ENCODE measurements at places on chromosomes 12 and 14. TPM values are rescaled to one million over a fixed set of nuclear protein-coding genes. Genes with fewer than 3 reads are reported as not detected.
A peak's percentile ranks its signal among the peaks of the same experiment; 100 is the strongest.

FSCB gene
- not detected for polyA plus RNA-seq

FOXA1 gene
- 0.85 TPM for polyA plus RNA-seq

SLCO1B1 gene
- polyA plus RNA-seq, result not detected

KRT82 gene
- not detected for polyA plus RNA-seq

IRAK4 gene
- polyA plus RNA-seq, result 8.7 TPM

GARIN6 gene
- not detected for polyA plus RNA-seq

TSPAN11 gene
- not detected for polyA plus RNA-seq

PRIMA1 gene
- polyA plus RNA-seq, result not detected

SYCP3 gene
- polyA plus RNA-seq, result 0.13 TPM

GPD1 gene
- 0.22 TPM for polyA plus RNA-seq

TESPA1 gene
- polyA plus RNA-seq, result not detected

JPH4 gene
- 0.03 TPM for polyA plus RNA-seq

DNA sequence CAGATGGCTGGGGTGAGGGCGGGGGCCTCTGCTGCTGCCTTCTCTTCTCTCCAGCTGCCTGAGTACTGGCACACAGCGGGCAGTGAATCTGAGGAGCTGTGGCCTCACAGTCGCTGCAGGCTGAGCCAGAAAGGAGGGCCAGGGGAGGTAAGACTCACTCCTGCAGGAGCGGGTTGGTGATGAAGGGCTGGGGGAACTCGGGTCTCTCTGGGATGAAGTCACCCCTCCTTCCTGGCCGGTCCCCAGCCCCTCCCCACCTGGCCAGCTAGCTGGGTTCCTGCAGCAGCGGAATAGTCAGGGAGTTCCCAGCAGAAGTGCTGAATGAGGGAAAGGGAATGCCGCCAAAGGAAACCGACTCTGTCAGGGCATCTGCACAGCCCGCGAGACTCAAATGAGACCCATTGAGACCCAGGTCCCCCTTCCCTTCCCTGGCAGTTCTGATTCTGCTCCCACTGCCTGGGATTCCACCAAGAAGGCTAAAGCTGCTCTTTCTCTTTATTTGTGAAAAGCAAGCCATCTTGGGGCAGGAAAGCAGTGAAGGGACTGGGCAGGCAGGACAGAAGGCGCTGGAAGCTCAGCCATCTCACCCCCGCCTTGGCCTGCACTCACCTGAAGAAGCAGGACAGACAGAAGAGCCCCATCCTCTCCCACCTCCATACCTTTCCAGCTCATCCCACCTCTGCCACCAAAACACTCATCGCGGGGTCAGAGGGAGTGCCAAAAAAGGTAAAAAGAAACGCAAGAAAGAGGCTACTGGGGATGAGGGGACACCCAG is 5.3 kb downstream of the NGB start:
- no peak overlapping the region for H3K4me3 ChIP-seq
- H3K27me3 ChIP-seq, result peaks cover 31% of the 10 kb centered on the region

GRCh38 chr12:67893022-67893580 is 96.1 kb upstream of the IFNG-AS1 start:
- no peak overlapping the region for H3K4me3 ChIP-seq
- H3K27ac ChIP-seq, result no peak overlapping the region
- H3K27me3 ChIP-seq, result no peaks in the 10 kb centered on the region
- H3K36me3 ChIP-seq, result no peaks in the 10 kb centered on the region
- DNase-seq, result no peak
- H3K4me1 ChIP-seq, result no peaks in the 10 kb centered on the region

DNA sequence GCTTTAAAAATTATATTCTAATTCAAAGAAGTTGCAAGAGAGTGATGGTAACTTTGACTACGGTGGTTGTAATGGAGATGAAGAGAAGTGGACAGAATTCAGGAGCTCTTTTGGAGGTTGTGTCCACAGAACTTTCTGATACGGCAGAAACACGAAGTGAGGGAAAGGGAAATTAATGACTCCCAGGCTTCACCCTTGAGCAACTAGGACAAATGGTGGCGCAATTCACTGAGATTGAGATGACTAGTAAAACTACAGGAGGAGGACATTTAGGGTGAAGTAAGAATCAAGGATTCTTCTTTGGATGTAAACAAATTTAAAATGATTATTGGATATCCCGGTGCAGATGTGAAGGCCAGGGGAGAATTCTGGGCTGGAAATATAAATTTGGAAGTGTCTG is 212.6 kb downstream of the PTPRO start:
- no peak overlapping the region for H3K27ac ChIP-seq
- no peaks in the 10 kb centered on the region for H3K36me3 ChIP-seq
- H3K27me3 ChIP-seq, result no peaks in the 10 kb centered on the region
- DNase-seq, result no peak
- peaks cover 7% of the 10 kb centered on the region for H3K4me1 ChIP-seq

DNA sequence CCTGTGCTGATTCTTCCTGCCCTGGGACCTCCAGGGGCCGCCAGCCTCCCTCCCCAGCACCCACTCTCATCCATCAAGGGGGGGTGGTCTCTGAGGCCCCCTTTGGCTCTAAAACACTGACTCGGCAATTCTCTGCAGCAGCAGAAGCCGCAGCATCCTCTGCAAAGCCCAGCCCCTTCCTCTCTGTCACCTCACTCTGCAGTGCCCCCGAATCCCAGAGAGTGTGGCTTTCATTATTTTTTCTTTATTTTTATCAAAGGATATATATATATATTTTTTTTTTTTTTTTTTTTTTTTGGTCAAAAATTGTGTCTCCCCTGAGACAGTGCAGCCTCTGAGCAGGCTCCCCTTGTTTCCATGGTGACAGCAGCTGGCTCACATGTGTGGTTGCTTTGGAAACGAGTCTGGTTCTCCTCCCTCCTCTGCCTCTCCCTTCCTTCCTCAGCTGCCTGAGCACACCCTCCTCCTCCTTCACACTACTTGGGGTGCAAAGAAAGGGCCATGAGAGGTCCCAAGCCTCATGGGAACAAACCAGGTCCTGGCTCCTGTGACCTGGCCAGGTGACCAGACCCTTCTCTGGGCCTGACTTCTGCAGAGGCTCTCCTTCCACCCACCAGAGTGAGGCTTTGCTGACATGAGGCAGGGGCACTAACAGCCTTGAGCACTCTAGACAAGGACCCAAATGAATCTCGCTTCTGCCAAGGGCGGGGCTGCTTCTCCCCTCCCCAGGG is 100.5 kb downstream of the LRRC74A start:
- peaks cover 39% of the 10 kb centered on the region for H3K4me1 ChIP-seq
- DNase-seq, result no peak
- no peaks in the 10 kb centered on the region for H3K27me3 ChIP-seq

DNA sequence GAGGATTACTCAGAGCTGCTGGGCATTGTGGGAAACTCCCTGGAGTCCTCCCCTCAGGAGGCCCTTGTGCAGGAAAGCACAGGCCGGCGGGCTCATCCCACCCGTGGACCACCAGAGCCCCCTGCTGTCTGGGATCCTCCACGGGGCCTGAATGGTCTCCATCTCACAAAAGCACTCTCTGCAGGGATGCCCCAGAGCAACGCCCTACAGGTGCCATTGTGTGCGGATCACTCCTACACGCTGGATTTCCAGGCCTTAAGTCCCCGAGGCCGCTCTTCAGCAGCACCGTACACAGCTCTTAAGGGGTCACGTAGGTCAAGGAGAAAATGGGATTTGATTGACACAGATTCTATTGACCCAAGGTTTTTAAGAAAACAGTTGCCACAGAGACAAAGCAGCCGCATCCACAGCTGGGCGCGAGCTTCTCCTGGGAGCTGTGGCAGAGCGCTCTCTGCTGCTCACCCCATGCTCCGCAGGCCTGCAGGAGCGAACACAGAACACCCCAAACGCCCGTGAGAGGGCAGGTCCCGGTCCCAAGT is 36.7 kb upstream of the RIMBP2 start:
- H3K4me1 ChIP-seq, result peaks cover 2% of the 10 kb centered on the region
- no peak for DNase-seq
- no peak overlapping the region for H3K27ac ChIP-seq

- no peak overlapping the region for H3K4me3 ChIP-seq
- no peak overlapping the region for H3K27ac ChIP-seq
- DNase-seq, result no peak
- H3K27me3 ChIP-seq, result no peaks in the 10 kb centered on the region
Observed at GRCh38 chr12:119044094-119044493, 62.8 kb downstream of the SRRM4 start.

- H3K36me3 ChIP-seq, result no peaks in the 10 kb centered on the region
- no peaks in the 10 kb centered on the region for H3K27me3 ChIP-seq
- DNase-seq, result no peak
- peaks cover 52% of the 10 kb centered on the region for H3K4me1 ChIP-seq
- peak overlapping the region; percentile 61 for H3K27ac ChIP-seq
Observed at GRCh38 chr12:53232646-53233461, 845 bp upstream of the RARG start.

- DNase-seq, result no peak
- peaks cover 6% of the 10 kb centered on the region for H3K4me1 ChIP-seq
- H3K27me3 ChIP-seq, result no peaks in the 10 kb centered on the region
- no peak overlapping the region for H3K27ac ChIP-seq
- H3K4me3 ChIP-seq, result no peak overlapping the region
Observed at GRCh38 chr12:90622431-90622830, 332.5 kb downstream of the CCER1 start.

- H3K27ac ChIP-seq, result no peak overlapping the region
- peaks cover 1% of the 10 kb centered on the region for H3K27me3 ChIP-seq
- H3K4me3 ChIP-seq, result no peak overlapping the region
- no peaks in the 10 kb centered on the region for H3K36me3 ChIP-seq
Observed at GRCh38 chr14:59863806-59864525, 6.6 kb downstream of the RTN1 start.

GRCh38 chr12:51635346-51635745 is 44.3 kb downstream of the SCN8A start:
- DNase-seq, result no peak
- no peak overlapping the region for H3K4me3 ChIP-seq
- no peak overlapping the region for H3K27ac ChIP-seq
- no peaks in the 10 kb centered on the region for H3K36me3 ChIP-seq
- H3K4me1 ChIP-seq, result peaks cover 47% of the 10 kb centered on the region
- H3K27me3 ChIP-seq, result no peaks in the 10 kb centered on the region

- no peak overlapping the region for H3K27ac ChIP-seq
- no peaks in the 10 kb centered on the region for H3K36me3 ChIP-seq
- H3K27me3 ChIP-seq, result no peaks in the 10 kb centered on the region
- H3K4me3 ChIP-seq, result no peak overlapping the region
Observed at GRCh38 chr12:718756-719102, 33.6 kb upstream of the WNK1 start.

DNA sequence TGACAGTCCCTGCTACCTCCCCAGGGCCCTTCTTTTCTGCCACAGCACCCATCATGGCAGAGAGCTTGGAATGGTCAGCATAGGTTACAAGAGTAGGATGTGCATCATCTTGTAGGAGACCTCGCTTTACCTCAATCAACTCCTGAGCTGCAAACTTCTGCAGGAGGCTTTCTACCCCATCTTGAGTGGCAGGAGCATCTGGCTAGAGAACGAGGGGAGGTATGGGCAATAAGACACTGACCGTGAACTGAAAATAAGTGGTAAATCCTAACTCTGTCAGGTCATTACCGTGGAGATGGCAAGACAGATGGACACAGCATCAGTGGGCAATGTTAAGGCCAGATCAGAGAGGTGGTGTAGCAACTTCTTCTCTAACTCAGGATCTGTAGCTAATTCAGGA is 7.8 kb downstream of the METTL3 start:
- H3K4me1 ChIP-seq, result no peaks in the 10 kb centered on the region
- H3K27ac ChIP-seq, result no peak overlapping the region
- DNase-seq, result no peak
- no peak overlapping the region for H3K4me3 ChIP-seq
- peaks cover 22% of the 10 kb centered on the region for H3K36me3 ChIP-seq
- H3K27me3 ChIP-seq, result no peaks in the 10 kb centered on the region

GRCh38 chr12:5292651-5293050 is 139.3 kb upstream of the NTF3 start:
- H3K4me1 ChIP-seq, result peaks cover 5% of the 10 kb centered on the region
- no peak for DNase-seq
- no peak overlapping the region for H3K27ac ChIP-seq
- no peak overlapping the region for H3K4me3 ChIP-seq
- H3K36me3 ChIP-seq, result no peaks in the 10 kb centered on the region

- no peak overlapping the region for H3K27ac ChIP-seq
- no peak overlapping the region for H3K4me3 ChIP-seq
- H3K36me3 ChIP-seq, result no peaks in the 10 kb centered on the region
- peaks cover 6% of the 10 kb centered on the region for H3K4me1 ChIP-seq
- no peaks in the 10 kb centered on the region for H3K27me3 ChIP-seq
Observed at GRCh38 chr12:124046456-124046740, 73.4 kb downstream of the ZNF664 start.

GRCh38 chr14:38948171-38948570 is 154.9 kb downstream of the SEC23A start:
- no peaks in the 10 kb centered on the region for H3K36me3 ChIP-seq
- H3K27me3 ChIP-seq, result no peaks in the 10 kb centered on the region
- H3K27ac ChIP-seq, result no peak overlapping the region
- H3K4me3 ChIP-seq, result no peak overlapping the region
- peak; percentile 62 for DNase-seq
- H3K4me1 ChIP-seq, result peaks cover 8% of the 10 kb centered on the region

DNA sequence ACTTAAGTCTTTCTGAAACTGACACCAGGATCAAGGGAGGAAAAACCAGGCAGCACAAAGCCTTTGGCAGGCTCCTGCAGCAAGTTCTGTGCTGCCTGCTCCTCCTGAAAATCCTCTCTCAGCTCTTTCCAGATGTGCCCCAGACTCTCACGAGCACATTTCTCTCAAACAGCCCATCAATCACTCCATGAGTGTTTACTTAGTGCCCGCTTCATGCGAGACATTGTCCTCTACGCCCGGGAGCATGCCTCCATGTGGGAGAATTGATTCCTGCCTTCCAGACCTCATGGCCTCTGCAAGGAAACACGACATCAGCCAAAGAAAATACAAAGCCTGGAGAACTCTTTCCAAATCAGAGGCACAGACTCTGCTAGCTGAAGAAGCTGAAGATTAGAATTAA is 46.5 kb upstream of the TSPAN11 start:
- H3K36me3 ChIP-seq, result no peaks in the 10 kb centered on the region
- peaks cover 9% of the 10 kb centered on the region for H3K27me3 ChIP-seq
- no peaks in the 10 kb centered on the region for H3K4me1 ChIP-seq
- H3K27ac ChIP-seq, result no peak overlapping the region

DNA sequence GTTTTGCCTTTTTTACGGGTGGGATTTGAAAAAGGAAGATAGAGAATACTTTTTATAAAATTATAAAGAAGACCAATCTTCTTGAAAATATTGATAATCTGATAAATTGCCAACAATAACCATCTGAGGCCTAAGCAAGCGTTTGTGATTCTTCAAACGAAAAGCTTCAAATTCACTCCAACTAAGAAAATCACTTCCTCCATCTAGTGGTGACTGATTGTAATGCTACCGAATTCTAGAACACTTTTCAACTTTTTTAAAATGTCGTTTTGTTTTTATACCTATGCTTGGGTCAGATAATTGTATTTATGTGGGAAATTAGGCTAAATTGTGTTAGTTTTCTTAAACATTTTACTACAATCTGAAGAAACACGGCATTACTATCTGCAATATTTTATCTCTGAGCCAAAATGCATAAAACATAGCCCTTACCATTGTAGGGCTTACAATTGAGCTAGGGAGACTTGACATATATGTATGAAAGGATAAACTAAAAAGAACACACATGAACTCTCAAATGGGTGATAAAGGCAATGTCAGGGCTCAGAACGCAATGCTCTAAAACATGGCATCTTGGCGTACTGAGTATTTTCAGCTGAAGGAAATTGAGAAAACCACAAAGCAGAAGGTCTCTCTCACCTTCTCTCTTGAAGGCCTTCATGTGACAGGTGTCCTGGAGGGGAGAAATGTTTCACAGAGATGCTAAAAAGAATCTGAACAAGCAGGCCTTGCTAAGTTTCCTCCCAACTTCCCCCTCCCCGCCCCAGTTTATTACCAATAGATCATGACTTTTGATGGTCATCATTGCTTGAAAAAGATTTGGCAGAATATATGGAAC is 36.8 kb upstream of the G2E3 start:
- H3K4me3 ChIP-seq, result no peak overlapping the region
- no peak overlapping the region for H3K27ac ChIP-seq
- no peaks in the 10 kb centered on the region for H3K36me3 ChIP-seq
- H3K4me1 ChIP-seq, result no peaks in the 10 kb centered on the region

- H3K36me3 ChIP-seq, result no peaks in the 10 kb centered on the region
- H3K27me3 ChIP-seq, result no peaks in the 10 kb centered on the region
- no peak for DNase-seq
- H3K27ac ChIP-seq, result no peak overlapping the region
Observed at GRCh38 chr12:101694297-101694848, 3.1 kb upstream of the CHPT1 start.

Measured in keratinocyte (primary cell).